ENCODE measurements at places on chromosomes 6 and 20.

DNA sequence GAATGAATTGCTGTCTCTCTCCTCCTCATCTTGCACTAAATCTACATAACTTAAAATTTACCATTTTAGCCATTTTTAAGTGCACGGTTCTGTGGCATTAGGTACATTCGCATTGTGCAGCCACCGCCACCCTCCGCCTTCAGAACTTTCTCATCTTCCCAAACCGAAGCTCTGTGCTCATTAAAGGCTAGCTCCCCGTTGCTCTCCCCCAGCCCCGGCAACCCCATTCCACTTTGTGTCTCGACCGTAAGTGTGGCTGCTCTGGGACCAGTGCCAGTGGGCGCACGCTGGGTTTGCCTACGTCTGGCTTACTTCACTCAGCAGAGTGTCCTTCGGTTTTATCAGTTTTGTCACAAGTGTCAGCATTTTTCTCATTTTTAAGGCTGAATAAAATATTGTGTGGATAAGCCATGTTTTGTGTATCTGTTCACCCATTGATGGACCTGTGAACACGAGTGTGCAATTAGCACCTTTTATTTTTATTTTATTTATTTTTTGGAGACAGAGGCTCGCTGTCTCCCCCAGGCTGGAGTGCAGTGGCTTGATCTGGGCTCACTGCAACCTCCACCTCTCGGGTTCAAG lies 16.8 kb downstream of the SLC17A9 start:
- DNase-seq, result no peak

DNA sequence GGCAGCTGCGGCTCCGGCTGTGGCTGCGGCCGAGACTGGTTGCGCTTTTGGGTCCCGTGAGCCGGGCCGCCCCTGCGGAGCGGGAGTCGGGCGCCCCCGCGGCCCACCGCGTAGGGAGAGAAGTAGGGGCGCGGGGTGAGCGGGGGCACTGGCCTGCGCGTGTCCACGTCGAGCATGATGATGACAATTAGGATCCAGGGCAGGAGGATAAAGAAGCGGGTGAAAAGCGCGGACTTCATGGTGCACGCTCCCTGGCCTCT lies 739 bp downstream of the B3GAT2 start:
- DNase-seq, result no peak

- no peak for DNase-seq
Observed at GRCh38 chr6:127520066-127520465, 931 bp upstream of the MTCL3 start.

DNA sequence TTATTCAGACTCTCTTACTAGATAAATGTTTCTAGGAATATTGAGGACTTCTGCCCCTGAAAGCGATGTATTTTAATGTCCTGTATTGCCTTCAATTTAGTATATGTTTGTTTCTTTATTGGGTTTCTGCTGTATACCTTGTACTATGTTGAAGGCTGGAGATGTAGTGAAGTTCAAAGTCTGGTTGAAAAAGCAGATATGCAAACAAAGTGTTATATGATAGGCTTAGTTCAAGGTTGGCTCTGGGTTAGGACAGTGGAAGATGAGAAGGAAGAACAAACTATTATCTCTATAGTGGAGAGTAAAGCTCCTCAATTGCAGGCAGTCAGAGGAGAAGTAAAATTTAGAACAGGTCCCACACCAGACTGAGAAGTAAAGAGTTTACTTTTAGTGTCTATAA lies 36.3 kb upstream of the ADGRG6 start:
- DNase-seq, result no peak

DNA sequence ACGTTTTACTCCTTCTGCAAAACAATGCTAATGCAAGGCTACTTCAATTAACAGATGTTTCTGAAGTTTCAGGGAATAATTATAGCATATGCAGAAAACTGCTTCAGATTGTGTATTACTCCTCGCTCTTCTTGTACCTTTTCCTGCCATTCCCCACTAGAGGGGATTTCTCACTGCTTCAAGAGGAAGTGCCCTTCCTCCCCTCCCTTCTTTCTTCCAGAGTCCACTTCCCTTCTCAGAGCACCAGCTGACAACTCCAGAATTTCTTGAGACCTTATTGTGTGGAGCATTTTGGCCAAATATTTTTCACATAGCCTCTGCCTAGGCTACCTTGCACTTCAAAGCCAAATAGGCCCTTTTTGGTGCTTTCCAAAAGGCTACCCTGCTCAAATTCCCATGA lies 12.7 kb upstream of the MCUR1 start:
- no peak for DNase-seq

DNA sequence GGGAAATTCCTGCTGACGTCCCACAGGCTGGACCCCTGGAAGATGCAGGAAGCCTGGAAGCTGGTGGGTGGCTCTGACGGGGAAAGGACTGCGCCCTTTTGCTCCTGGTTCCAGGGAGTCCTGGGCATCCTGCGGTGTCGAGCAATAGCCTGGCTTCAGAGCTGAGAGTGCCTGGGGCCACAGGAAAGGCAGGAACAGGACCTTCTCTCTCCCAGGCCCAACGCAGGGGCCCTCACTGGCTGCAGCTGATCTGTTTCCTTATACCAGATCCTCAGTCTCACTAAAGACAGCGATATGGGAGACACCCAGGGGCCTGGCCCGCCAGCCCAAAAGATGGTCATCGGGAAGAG lies 1.4 kb downstream of the B3GALT4 start:
- DNase-seq, result no peak

- no peak for DNase-seq
Observed at GRCh38 chr6:124541573-124541972, 420.7 kb upstream of the RNF217 start.

DNA sequence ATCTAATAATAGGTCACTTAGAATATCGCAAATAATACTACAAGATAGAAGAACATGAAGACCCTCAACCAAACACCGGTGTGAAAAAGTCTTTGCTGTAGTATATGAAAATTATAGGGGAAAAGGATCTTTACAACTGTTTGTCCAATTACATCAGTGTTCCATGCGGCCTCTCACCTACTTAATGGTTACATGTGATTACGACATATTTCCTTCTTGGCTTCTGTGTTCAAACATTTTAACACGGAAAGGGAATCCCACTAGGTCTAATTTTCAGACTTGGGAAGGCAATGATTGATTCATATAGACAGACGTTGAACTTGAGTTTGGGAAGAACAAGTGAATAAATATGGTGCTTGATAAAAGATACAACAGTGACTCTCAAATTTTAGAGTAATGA lies 273.4 kb downstream of the KIF16B start:
- DNase-seq, result no peak

GRCh38 chr20:10741060-10741459 lies 67.3 kb upstream of the JAG1 start:
- no peak for DNase-seq

GRCh38 chr20:17854307-17854903 lies 114.2 kb downstream of the SNX5 start:
- peak; percentile 83 for DNase-seq

GRCh38 chr6:133956416-133957049 lies 3.5 kb downstream of the TBPL1 start:
- no peak for DNase-seq

DNA sequence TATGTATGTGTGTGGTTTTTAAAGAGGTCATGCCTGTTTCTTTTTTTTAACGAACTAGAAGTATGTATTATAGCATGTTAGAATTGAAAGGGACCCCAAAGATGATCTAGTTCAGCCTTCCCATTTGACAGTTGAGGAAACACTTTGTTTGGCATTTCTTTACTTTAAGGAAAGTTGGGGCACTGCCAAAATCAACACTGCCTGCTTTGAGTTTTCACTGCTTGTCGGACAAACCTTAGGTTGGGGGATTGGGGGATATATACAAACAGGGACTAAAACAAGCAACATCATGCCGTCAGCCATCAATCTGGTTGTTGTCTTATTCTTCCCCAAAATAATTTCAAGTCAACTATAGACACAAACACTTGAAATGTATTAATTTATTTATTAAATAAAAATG lies 14.1 kb upstream of the CALHM6 start:
- no peak for DNase-seq

- DNase-seq, result no peak
Observed at GRCh38 chr6:133550026-133550425, 308.9 kb downstream of the EYA4 start.

- DNase-seq, result no peak
Observed at GRCh38 chr6:16822529-16822928, 61.3 kb upstream of the ATXN1 start.

GRCh38 chr6:99151634-99152346 lies 197.7 kb downstream of the FAXC start:
- no peak for DNase-seq

DNA sequence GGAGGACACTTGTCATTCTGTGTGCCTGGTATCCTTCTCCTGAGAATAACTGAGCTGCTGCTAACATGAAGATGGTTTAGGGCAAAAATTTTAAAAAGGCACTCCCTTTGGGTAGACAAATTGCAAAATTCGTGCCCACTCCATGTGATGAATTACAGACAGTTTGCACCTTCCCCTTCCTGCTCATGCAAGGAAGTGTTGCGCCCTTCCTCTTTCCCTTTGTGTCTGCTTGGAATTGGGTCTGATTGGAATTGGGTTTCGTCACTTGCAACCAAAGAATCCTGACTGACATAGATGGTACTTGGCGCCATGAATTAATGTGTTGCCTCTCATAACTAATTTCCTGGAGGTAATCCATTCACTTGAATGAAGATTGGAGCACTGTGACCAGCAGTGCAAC lies 62.3 kb upstream of the SHLD1 start:
- no peak for DNase-seq

DNA sequence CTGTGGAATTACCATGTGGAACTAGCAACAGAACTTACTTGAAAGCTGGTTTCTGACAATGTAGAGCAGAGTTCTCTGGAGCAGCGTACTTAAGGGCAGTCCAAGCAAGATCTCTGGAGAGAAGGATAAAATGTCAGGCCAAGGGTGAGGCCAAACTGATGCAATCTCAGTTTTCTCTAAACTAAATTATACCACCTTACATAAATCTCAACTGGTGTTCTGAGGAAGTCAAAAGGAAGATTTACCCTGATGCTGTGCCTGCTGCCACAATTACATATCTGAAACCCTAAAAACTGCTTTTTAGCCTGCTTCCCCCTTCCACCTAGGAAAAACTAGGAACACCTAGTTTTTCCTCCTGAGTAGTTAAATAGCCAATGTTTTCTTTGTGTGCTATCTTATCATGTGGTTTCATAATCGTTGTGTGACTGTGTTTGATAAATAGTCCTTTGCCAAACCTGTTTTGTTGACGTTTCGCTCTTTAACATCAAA lies 28.1 kb downstream of the NCOA7 start:
- no peak for DNase-seq

DNA sequence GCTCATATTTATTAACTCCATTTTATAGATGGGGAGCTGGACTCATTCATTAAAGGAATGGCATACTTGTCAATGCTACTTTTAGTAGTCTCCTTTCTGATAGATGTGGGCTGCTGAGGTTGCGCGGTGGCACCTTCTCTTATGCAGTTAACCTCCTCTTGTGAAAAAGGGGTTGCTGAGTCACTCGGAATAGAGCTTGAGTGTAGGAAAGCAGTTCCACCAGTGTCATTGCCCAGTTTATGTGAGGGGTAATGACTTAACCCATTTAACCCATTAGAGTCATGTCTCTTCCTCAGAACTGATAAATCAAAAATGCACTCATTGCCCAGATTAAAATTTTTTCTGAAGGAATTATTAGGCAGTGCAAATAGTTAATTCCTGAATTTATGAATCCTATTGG lies 6.3 kb downstream of the MAPK14 start:
- no peak for DNase-seq

DNA sequence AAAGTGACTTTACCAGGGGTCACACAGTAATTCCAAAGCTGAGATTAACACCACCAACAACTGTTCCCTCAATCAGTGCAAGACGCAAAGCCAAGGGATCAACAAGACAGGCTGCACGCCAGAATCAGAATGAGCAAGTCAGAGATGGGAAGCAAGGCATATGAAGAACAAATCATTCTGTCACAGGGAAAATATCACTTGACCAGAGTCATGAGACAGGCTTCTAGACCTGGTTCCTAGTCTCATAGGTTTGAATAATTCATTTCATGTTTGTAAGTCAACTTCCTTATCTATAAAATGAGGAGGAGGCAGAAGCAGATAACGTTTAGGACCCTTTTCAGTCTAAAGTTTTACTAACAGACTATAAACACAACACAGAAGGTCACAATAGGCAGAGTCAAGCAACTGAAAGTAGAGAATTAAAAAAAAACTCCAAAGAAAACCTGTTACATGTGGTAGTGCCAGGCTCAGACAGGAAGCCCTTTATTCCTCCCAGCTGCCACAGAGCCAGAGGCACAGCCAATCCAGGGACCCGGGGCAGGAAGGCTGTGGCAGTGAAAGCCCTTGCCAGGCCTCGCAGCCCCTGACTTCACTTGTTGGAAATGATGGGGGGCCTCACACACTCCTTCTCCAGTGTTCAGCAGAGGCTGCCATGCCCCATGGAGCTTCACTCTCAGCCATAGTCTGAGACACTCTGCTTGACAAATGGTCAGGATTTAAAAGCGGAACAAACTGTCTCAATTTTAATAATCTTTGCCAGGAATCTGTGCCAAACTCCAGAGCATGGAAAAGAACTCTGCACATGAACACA lies 29.2 kb upstream of the DST start:
- peak; percentile 70 for DNase-seq

DNA sequence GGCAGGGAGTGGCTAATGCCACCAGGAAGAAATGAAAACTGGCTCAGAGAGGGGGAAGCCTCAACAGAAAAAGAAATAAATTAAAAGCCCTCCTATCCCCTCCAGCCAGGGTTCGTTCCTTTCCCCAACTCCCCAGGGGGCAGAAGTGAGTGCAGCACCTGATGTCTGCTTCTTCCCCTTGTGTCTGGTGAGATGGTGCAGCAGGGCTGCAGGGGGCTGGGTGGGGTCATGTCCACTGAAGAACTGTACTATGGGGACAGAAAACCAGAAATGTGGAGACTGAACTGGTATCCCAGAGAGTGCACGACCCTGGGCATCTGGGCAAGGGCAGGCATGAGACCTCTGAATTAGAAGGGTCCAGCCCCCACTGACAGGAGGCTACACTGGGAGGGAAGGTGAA lies 4.0 kb downstream of the EGFL8 start:
- no peak for DNase-seq

DNA sequence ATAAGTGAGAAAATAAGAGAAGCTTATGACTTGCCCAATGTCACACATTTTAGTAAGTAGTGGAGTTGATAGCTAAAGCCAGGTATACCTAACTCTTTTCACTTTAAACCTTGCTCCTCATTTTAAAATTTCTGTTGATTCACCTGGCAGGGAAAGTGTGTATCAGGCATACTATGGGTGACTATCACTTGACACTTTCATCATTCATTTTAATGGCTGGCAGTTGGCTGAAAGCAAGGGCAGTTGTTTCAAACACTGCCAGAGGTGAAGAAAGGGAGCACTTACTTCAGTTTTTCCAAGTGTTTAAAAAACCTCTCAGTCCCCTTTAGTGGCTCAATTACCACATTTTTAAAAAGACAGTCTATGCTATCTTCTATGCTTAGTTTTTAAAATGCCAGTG lies 78.2 kb upstream of the EMILIN3 start:
- no peak for DNase-seq

DNA sequence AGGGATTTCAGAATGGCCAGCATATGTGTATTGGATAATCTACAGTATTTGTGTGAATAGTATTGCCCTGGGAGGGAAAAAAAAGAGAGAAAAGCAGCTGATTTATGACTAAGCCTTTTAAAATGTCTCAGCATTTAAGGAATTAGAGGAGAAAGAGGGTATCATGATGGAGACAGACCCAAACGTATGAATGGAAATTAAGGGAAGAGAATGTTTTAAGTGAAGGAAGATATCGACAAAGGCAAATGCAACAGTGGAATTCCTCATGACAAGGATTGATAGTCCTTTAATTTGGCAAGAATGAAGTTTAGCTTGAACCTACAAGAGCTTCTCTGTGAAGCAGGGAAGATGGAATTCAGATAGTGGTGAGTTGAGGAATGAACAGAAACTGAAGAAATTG lies 367.3 kb upstream of the POU3F2 start:
- no peak for DNase-seq
